H4 (cell line): ENCODE measurements at places on chromosomes 1 and 21. TPM values are rescaled to one million over a fixed set of nuclear protein-coding genes. Genes with fewer than 3 reads are reported as not detected.

LCE3E gene
- not detected in 2 replicates for total RNA-seq

ZNF687 gene
- 7.4 and 8.7 TPM in 2 replicates for total RNA-seq

CD1B gene
- total RNA-seq = not detected in 2 replicates

PROX1 gene
- total RNA-seq = 0.14 and 0.21 TPM in 2 replicates

TXNIP gene
- 101 and 102 TPM in 2 replicates for total RNA-seq

TMCC2 gene
- 0.74 and 2.1 TPM in 2 replicates for total RNA-seq

LYPD8 gene
- 3.3 and 5.1 TPM in 2 replicates for total RNA-seq

SPAG17 gene
- total RNA-seq = 0.10 and 0.45 TPM in 2 replicates

S100A2 gene
- 17.8 and 33.2 TPM in 2 replicates for total RNA-seq

SYT14 gene
- total RNA-seq = 3.1 TPM in 2 replicates
